ENCODE measurements at places on chromosomes 5 and 9.

GRCh38 chr9:132575811-132576210, 6.6 kb upstream of the BARHL1 start:
- no peak for DNase-seq

- DNase-seq = no peak
These were observed 623.3 kb downstream of the HINT1 start for GRCh38 chr5:130541617-130542221.

GRCh38 chr5:84242286-84242685, 142.4 kb downstream of the EDIL3 start:
- DNase-seq = no peak

GRCh38 chr5:96714450-96714849, 52.3 kb downstream of the CAST start:
- no peak for DNase-seq

DNA sequence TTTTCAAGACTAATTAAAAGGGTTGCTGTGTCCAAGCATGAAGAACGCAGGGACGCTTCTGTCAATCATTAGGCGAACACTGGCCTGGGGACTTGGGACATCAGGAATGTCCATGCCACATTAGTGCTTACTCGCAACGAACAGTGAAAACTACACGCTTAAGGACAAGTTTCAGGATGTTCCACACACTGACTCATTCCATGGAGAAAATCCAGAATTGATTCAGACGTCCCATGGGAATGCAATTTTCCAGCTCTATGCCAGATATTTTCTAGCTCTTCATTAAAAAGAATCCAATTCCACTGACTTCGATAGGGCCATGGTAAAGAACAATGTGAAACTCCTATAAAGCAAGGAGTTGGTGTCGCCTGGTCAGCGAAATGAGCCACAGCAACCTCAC, 98.2 kb downstream of the CAMSAP1 start:
- no peak for DNase-seq

DNA sequence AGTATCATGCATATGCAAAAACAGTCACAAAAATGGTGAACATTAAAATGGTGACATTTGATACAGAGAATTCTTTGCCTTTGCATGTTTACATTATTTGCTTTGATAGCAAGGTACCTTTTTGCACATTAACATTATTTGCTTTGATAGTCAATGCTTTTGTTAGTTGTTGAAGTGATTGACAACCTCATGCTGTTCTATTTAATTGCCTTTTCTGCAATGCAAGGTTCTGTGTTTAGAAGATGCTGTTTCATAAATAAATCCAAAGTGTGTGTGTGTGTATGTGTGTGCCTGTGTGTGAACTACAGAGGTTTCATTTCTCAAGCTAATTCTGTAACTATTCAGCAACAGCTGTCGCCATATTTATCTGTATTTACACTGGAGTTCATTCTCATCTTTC, 668.7 kb downstream of the NR2F1-AS1 start:
- DNase-seq = no peak

GRCh38 chr9:127801955-127802575, 617 bp upstream of the FPGS start:
- no peak for DNase-seq

DNA sequence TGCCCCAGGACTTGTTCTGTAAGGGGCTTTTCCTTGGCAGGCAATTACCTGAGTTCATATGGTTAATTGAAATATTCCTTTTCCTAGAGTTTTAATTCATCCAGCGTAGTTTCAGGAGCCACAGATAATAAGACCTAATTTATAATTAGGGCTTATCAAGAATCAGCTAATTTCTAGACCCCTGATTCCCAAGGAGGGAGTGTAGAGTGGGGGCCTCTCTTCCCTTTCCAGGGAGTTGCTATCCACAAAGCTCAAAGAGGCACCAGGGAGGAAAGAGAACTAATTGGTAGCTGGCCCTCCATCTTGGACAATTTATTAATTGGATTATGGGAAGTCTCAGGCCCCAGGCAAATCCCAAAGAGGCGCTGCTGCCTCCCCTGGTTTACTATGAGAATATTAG, 75.8 kb upstream of the ZNF618 start:
- DNase-seq = no peak

- no peak for DNase-seq
These were observed 1.0 kb downstream of the ZDHHC11 start for GRCh38 chr5:849651-850301.

GRCh38 chr9:70485273-70485858, 70.9 kb upstream of the KLF9 start:
- no peak for DNase-seq

DNA sequence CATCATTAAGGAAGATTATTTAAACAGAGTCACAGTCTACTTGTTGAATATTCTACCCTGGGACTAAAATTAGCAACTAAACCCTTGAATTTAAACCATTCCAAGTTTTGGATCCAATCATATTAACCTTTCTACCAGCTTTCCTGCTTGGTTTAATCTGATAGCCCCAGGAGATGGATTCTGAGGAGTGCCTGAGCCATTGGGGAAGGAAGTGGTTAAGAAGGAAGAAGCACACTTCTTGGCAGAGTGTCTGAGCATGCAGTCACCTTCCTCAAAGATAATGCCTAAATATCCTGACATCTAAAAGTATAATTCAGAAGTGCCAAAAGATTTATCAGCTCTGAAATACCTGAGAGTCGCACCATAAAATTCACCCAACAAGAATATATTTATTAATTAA, 74.1 kb upstream of the SNCAIP start:
- no peak for DNase-seq

- no peak for DNase-seq
These were observed 16.4 kb upstream of the ZBTB34 start for GRCh38 chr9:126844085-126844484.

GRCh38 chr5:32342656-32343055, 29.9 kb upstream of the MTMR12 start:
- no peak for DNase-seq

DNA sequence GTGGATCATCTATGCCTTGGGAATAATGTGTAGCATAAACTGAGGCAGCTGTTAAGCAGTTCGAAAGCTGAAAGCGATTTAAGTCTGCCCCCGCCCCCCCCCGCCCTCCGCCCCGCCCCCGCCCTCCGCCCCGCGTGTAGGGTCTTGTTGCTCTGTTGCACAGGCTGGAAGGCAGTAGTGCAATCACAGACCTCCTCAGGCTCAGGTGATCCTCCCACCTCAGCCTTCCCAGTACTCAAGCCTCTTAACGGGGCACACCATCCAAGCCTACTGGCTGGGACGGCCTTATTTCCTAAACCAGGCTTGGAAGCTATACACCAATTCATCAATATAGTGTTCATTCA, 945 bp downstream of the ANKDD1B start:
- DNase-seq = no peak

- no peak for DNase-seq
These were observed 635 bp downstream of the FBN2 start for GRCh38 chr5:128537221-128537999.

GRCh38 chr5:74282490-74282889, 358.0 kb downstream of the ENC1 start:
- DNase-seq = no peak

DNA sequence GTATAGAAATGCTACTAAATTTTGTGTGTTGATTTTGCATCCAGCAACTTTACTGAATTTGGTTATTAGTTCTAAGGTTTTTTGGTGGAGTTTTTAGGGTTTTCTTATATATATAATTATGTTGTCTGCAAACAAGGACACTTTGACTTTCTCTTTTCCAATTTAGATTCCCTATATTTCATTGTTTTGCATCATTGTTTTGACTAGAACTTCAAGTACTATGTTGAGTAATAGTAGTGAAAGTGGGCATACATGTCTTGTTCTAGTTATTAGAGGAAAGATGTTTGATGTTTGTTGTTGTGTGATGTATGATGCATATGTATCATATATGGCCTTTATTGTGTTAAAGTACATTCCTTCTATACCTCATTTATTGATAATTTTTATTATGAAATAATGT, 362.3 kb upstream of the PRR16 start:
- no peak for DNase-seq

GRCh38 chr5:135005076-135005475, 29.0 kb downstream of the PITX1 start:
- DNase-seq = no peak

GRCh38 chr5:139416651-139417050, 12.8 kb upstream of the SPATA24 start:
- DNase-seq = no peak

DNA sequence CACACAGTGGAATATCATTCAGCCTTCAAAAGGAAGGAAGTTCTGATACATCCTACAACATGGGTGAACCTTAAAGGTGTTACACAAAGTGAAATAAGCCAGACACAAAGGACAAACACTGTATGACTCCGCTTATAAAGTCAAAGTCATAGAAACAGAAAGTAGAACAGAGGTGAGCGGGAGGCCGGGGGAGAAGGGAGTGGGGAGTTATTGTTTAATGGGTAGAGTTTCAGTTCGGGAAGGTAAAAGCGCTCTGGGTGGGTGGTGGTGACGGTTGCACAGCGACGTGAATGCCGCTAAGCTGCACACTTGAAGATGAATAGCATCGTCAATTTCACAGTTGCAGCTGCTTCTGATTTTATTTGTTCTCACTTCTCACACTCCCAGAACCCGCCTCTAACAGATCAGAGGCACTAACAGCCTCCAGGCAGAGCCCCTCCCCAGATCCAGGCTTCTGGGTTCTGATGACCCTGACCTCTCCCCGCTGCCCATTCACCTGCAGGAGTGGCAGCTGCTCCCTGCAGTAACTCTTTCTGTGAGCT, 34.1 kb downstream of the BNIP1 start:
- no peak for DNase-seq

- no peak for DNase-seq
These were observed 98.9 kb upstream of the NTRK2 start for GRCh38 chr9:84570482-84571154.

GRCh38 chr5:126931963-126932660, 98.2 kb downstream of the MARCHF3 start:
- DNase-seq = no peak

DNA sequence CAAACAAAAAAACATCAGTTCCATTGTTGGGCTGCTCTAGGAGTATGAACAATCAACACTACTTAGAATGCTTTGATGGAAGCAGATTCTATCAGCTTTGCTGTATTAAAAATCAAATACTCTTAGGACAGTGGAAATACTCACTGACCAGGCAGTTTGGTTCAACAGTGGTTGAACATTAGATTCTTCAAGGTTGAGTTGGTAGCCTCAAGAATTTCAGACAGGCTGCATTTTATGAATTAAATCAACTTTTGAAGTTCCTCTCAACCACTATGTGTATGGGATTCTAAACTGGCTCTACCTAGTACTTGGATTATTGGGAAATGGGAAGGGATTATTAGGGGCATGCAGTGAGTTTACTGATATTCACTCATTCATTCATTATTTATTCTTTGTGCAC, 35.0 kb downstream of the ACTBL2 start:
- no peak for DNase-seq

- DNase-seq = no peak
These were observed 165.8 kb upstream of the MAP3K1 start for GRCh38 chr5:56649569-56649968.
